ENCODE measurements at places on chromosomes 6 and 20. TPM values are rescaled to one million over a fixed set of nuclear protein-coding genes. Genes with fewer than 3 reads are reported as not detected.

- DNase-seq: no peak
- H3K4me3 ChIP-seq: no peak overlapping the region
- no peaks in the 10 kb centered on the region for H3K27me3 ChIP-seq
- H3K27ac ChIP-seq: no peak overlapping the region
- peaks cover 5% of the 10 kb centered on the region for H3K36me3 ChIP-seq
Measured at GRCh38 chr6:16311763-16312162, 73.4 kb downstream of the GMPR start.

GRCh38 chr20:63819224-63819921, 11.7 kb downstream of the ZBTB46 start:
- H3K27me3 ChIP-seq: no peaks in the 10 kb centered on the region
- H3K4me1 ChIP-seq: no peaks in the 10 kb centered on the region
- H3K4me3 ChIP-seq: no peak overlapping the region
- no peak for DNase-seq

SMPDL3A gene
- total RNA-seq: 8.0 TPM

DNA sequence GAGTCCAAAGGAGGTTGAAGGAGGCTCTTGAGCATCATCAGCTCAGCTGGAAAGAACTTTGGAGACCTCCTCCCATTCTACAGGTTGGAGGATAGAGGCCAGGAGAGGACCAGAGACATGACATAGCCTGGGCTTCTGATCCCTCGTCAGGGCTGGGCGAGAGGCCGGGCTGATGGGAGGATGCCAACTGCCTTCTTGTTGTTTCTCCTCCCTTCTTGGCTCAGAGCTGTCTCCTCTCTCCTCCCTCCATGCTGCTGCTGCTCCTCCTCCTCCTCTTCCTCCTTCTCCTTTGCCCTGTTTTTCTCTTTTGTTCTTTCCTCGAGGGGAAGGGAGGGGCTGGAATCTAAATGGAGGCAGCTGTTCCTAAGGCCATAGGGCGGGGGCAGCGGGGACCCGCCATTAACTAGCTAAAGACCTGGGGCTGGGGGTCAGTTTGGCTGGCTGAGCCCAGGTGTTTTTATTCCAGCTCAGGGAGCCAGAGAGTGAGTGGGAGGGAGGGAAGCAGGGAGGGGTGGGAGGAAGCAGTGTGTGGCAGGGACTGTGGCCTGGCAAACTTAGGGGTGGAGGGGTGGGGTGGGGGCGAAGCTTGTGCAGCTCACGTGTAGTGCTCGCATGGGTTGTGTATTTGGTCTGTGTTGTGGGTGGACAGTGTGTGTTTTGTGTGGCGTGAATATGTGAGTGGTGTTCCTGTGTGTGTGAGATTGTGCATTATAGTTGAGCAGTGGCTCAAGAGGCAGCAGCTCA, 84.8 kb downstream of the CD40 start:
- no peak overlapping the region for H3K27ac ChIP-seq
- H3K4me3 ChIP-seq: no peak overlapping the region
- H3K27me3 ChIP-seq: peaks cover 11% of the 10 kb centered on the region
- no peak for DNase-seq

CRISP2 gene
- total RNA-seq: not detected

DNA sequence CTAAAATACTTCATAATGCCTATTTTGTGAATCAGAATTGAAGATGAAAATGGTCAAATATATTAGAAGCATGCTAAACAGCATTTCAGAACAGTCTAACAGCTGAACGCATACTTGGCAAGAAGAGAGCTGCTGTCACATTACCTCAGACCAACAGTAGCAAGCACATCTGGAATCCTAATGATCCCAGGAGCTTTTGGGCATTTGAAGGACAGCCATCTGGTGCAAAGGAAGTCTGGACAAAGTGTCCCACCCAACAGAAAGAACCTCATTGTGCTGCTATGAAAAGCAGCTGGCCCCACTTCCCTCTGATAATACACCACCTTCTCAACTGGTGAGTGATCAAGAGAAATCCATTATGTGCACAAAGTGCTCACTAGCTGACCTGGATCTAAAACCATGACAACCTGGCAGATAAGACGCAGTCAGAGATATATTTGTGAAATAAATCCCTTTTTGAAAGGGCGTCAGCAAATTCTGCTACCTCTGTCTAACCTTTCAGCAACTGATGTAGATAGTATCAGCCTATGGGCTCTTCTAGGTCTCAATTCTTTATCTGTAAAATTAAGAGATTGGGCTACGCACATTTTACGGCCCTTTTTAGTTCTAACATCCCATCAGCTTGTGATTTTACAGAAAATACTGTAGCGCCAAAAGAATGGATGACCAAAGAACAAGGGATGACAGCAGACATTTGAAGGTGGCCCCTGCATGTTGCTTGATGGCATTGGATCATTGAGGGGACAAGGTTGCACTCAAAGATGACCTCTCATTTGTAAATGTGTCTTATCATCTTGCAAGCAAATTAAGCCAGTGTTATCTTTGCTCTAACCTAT, 78.7 kb downstream of the SGK1 start:
- H3K36me3 ChIP-seq: no peaks in the 10 kb centered on the region
- H3K4me1 ChIP-seq: peaks cover 5% of the 10 kb centered on the region
- H3K4me3 ChIP-seq: no peak overlapping the region
- no peak overlapping the region for H3K27ac ChIP-seq

LY6G6C gene
- total RNA-seq: not detected

NRSN1 gene
- not detected for total RNA-seq

WDR27 gene
- 48.2 TPM for total RNA-seq

DNA sequence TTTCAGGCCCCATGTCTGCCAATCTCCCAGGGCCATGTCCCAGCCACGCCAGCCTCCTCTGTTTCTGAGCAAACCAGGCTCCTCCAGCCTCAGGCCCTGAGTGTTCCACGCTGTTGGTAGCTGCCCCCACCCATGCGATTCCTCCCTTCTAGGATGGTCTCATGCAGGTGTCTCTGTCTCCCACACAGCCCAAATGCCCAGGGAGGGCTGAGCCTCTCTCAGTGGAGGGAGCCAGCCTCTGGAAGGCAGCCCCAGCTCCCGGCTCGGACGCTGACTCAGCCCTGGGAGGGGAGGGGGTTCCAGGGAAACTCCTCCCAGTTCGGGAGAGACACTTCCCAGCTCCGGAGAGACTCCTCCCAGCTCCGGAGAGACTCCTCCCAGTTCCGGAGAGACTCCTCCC, 122.9 kb upstream of the AFDN start:
- DNase-seq: no peak
- no peaks in the 10 kb centered on the region for H3K36me3 ChIP-seq
- H3K4me3 ChIP-seq: no peak overlapping the region
- no peak overlapping the region for H3K27ac ChIP-seq
- no peaks in the 10 kb centered on the region for H3K27me3 ChIP-seq
- no peaks in the 10 kb centered on the region for H3K4me1 ChIP-seq

OOEP gene
- not detected for total RNA-seq

DNA sequence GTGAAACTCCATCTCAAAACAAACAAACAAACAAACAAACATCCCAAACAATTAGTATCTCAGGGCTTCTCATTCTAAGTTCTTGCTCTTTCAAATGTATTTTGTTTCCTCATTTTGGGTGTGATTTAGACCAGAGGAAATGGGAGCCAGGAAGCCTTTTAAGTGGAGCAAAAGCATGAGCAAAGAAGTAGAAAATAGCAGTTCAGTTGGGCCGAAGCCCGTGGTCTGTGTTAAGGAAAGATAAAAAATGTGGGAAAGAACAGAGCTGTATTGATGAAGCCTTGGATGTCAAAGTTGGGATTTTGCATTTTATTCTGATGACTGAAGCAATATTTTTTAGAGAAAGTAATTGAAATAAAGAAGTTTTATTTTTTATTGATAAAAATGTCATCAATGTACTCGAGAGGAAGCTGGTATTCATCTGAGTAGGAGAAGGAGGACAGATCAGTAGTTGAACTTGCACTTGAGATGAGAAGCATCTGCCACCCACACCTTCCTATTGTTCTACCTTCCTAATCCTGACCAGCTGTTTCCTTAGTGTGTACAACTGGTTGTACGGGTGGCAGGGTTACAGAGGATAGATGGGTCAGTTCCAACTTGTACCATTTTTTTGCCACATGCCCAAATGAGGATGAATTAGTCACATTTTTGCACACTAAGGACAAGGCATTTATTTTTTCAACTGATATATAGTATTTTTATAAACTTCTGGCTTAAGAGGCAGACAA, 56.1 kb downstream of the KIAA0408 start:
- no peaks in the 10 kb centered on the region for H3K27me3 ChIP-seq
- H3K4me1 ChIP-seq: peaks cover 22% of the 10 kb centered on the region
- no peaks in the 10 kb centered on the region for H3K36me3 ChIP-seq

DNA sequence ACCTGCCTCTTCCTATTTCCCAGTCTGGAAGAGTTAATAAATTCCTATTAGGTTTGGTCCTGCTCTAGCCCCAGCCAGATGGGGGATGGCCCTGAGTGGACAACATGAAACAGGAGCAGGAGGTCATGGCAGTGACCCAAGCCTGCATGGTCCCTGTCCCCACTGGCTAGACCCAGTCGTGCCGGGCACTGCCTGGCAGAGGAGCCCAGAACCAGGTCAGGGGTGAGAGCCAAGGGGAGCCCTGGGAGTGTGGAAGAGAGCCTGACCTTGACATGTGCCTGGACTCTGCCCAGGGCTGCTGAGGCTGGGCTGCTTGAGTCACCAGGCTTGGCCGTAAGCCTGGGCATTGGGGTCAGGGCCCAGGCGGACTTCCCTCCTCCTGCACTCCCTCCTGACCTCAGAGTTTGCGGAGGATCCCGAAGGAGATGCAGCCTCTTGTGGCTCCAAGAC, 3.6 kb downstream of the AVP start:
- no peak overlapping the region for H3K27ac ChIP-seq
- H3K27me3 ChIP-seq: peaks cover 12% of the 10 kb centered on the region
- no peak overlapping the region for H3K4me3 ChIP-seq
- H3K36me3 ChIP-seq: no peaks in the 10 kb centered on the region
- no peak for DNase-seq

- H3K4me1 ChIP-seq: no peaks in the 10 kb centered on the region
- no peak overlapping the region for H3K27ac ChIP-seq
- H3K27me3 ChIP-seq: no peaks in the 10 kb centered on the region
- no peak overlapping the region for H3K4me3 ChIP-seq
- no peaks in the 10 kb centered on the region for H3K36me3 ChIP-seq
Measured at GRCh38 chr20:30611239-30611984, 646.1 kb upstream of the DEFB115 start.

REM1 gene
- 4.3 TPM for total RNA-seq

DNA sequence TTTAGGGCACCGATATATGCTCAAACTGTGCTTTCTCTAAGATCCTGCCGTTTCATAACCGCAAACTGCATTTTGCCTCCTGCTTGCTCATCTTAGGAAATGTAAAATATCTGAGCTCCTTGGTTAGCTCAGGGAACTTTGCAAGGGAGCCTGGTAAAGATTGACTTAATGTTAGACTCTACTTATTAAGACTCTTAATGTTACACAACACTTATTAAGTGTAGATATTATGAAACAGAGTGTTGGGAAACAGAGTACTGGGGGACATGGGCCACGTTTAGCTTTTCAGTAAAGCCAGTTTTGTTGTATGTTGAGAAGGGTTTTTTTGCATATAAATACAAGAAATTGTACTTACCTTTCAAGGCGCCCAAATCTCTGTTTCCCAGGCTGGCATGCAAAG, 1.9 kb downstream of the LTV1 start:
- H3K4me1 ChIP-seq: peaks cover 9% of the 10 kb centered on the region
- no peak overlapping the region for H3K4me3 ChIP-seq
- no peaks in the 10 kb centered on the region for H3K27me3 ChIP-seq
- H3K27ac ChIP-seq: no peak overlapping the region
- no peak for DNase-seq

BNIP5 gene
- not detected for total RNA-seq

ZBTB22 gene
- 29.5 TPM for total RNA-seq

DNA sequence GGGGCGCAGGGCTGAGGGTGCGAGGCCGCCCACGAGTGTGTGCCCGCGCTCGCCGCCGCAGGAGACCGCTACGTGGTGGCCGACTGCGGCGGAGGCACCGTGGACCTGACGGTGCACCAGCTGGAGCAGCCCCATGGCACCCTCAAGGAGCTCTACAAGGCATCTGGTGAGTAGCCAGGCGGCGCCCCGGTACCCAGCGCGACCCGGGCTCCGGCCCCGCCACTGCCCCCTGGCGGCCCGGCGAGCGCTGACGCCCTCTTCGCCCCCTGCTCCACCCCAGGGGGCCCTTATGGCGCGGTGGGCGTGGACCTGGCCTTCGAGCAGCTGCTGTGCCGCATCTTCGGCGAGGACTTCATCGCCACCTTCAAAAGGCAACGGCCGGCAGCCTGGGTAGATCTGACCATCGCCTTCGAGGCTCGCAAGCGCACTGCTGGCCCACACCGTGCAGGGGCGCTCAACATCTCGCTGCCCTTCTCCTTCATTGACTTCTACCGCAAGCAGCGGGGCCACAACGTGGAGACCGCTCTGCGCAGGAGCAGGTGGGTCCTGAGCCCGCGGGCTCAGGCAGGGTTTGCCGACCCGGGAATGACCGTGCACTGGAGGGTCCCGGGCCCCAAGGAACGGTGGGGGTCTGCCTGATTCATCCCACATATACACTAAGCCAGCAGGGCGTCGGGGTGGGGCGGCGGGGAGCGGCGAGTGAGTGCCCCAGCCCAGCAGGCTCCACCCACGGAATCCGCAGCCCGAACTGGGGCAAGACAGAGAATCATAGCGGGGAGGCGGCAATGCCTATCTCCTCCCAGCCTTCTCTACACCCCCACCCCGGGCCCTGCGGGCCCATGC, 17.4 kb downstream of the HSPA12B start:
- H3K4me1 ChIP-seq: no peaks in the 10 kb centered on the region
- H3K36me3 ChIP-seq: no peaks in the 10 kb centered on the region
- no peaks in the 10 kb centered on the region for H3K27me3 ChIP-seq
- no peak overlapping the region for H3K27ac ChIP-seq

GSTA2 gene
- total RNA-seq: not detected

DNA sequence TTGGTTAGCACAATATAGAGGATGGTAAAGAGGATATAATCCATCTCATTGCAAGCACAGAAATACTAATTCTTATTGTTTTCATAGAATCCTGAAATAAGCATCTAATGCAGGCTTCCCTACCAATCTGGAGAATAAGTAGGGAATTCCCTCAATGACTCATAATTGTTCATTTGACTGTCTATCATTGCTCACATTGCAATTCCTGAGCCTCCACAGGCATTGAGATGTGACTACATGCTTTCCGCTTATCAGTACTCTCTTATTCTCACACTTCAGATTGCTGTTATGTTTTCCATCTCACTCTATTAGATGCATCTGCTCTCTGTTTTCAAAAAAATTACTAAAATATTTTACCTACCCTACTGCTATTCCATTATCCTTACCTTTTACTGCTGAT, 216.2 kb upstream of the PRSS16 start:
- no peaks in the 10 kb centered on the region for H3K4me1 ChIP-seq
- no peaks in the 10 kb centered on the region for H3K36me3 ChIP-seq
- DNase-seq: no peak
- no peak overlapping the region for H3K27ac ChIP-seq
- H3K4me3 ChIP-seq: no peak overlapping the region

DNA sequence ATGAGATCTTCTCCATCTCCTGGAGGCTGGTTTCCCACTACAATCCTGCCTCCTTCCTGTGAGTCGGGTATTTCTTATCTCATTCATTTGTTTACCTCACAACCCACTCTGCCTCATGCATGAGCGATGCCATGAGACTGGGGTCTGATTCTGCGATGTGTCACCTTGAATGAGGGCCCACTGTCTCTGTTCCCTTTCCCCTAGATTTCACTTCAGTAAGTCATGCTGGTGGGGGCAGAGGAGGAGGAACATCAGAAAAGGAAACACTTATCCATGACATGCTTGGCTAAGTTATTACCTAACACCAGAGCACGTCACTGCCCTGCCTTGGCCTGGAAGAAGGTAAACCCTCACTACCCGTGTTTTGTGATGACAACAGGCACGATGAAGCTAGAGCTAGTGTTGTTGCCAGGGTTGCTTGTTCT, 337.4 kb upstream of the PRDM1 start:
- no peak for DNase-seq
- H3K27ac ChIP-seq: no peak overlapping the region
- no peaks in the 10 kb centered on the region for H3K36me3 ChIP-seq
- H3K27me3 ChIP-seq: no peaks in the 10 kb centered on the region
- H3K4me3 ChIP-seq: no peak overlapping the region

Data from thoracic aorta (tissue), 2 donors.